ENCODE measurements at places on chromosomes 4 and X.

- DNase-seq: no peak
Measured at GRCh38 chrX:19613645-19614323, 98.5 kb upstream of the MAP3K15 start.

- no peak for DNase-seq
Measured at GRCh38 chr4:98652996-98653395, 5.4 kb downstream of the TSPAN5 start.

- DNase-seq: no peak
Measured at GRCh38 chr4:81631958-81632441, 160.3 kb upstream of the RASGEF1B start.

DNA sequence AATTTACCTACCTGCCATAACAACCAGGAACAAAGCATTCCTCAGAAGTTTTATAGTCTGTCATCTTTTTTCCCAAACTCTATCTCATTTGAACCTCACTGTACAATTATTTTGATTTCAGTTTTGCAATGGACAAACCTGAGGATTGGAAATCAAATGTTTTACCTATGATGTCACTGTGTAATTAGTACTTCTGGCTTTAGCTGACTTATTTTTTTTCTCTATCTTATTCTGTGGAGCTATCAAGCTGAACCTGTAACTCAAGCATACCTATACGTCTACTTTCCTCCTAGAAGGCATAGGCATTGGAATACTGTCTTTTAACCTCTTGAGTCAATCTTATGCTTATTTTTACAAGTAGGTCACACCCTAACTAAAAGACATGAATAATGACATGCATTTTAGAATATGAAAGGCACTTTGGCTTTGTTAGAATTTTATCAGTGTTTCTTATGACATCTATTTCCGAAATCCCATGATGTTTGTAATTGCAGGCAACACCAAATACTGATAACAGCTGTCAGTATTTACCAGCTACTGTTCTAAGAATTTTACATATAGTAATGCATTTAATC, 21.5 kb downstream of the CCSER1 start:
- DNase-seq: no peak

- DNase-seq: no peak
Measured at GRCh38 chrX:78658845-78659744, at the start of gene RTL3. RTL3 (minus strand) TSS chrX:78659328; CDS start chrX:78658420, 908 bp downstream.

DNA sequence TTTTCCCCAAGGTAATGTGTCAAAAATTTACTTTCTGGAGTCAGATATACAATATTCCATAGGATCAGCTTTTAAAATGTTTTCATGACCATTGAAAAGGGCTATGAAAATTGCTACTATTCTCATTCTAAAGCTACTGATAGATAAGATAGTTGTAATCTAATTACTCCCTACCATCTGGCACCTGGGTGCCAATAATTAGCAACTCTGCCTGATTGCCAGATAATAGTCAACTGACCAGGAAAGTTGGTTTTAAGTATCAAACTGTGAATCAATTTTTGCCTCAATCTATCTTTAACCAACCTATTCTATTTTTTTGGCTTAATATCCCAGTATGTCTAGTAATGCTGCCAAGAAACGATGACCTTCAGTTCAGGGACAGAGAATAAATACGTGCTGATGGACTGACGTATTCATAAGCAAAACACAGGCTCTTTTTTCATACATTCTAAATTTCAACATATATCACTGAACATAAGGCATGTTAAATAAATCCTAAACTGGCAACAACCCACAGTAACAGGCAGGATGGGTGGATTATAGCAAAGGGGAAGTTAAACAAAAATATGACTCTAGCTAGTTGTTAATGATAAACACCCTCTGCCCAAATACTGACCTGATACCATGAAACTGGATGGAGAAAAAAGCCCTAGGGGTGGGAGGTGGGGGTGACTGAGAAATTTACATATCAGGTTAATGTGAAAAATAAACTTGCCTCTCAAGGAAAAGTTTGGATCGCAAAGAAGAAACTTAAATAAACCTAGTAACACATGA, 18.2 kb downstream of the SH3RF1 start:
- no peak for DNase-seq

DNA sequence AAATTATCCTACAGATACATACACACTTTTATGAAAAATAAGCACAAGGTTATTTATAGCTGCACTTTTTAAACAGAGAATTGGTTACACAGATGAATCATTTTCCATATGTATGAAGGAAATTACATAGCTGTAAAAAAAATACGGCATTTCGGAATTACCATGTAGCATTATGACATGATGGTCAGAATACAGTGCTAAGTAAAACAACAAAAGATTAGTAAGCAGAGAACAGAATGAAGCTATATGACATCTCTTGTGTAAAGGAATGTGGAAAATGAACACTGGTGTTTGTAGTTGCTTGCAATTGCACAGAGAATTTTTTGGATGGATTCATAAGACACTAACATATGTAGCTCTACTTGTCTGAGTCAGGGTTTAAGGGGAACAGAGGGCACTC, 1222.0 kb upstream of the PRKX start:
- no peak for DNase-seq

- no peak for DNase-seq
Measured at GRCh38 chr4:59676389-59676788, 1523.7 kb upstream of the ADGRL3 start.

GRCh38 chrX:143461606-143462005, 55.7 kb downstream of the SPANXN3 start:
- DNase-seq: no peak

DNA sequence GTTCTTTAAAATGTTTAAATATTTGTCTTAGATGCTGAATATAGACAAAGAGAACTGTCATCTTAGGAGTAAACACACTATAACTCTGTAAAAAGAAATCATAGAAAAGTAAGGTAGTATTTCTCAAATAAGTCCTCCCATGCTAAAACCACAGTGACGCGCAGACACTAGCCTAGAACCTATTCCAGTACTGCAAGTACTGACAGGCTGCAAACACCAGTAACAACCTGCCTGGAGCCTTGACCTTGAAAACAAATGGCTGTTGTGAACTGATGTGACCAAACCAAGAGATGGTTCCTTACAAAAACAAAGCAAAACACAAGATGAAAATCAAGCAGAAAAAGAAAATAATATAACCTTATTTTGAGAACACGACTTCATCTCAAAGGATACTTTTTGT, 8.5 kb downstream of the TIFA start:
- no peak for DNase-seq

- no peak for DNase-seq
Measured at GRCh38 chrX:120697053-120697452, 67.2 kb upstream of the C1GALT1C1 start.

GRCh38 chrX:81377329-81377728, 175.4 kb downstream of the SH3BGRL start:
- DNase-seq: peak; percentile 5

DNA sequence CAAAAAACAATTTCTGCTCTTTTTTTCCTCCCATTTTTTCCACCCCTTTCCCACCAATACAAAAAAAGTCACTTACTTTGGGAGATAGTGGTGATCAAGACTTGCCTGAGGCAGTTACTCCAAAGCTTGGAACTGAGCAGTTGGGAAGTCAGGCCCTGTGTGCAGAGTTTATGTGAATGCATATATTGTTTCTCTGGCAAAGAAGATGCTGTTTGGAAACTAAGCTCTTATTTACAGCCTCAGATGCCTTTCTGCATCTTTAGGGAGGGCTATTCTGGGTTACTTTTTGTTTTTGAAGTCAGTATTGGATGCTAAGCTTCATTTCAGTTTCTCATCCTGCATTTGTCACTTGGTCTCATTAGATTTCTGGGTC, 136.3 kb downstream of the ZNF330 start:
- DNase-seq: no peak

- no peak for DNase-seq
Measured at GRCh38 chr4:140256941-140257340, 103.0 kb upstream of the MAML3 start.

DNA sequence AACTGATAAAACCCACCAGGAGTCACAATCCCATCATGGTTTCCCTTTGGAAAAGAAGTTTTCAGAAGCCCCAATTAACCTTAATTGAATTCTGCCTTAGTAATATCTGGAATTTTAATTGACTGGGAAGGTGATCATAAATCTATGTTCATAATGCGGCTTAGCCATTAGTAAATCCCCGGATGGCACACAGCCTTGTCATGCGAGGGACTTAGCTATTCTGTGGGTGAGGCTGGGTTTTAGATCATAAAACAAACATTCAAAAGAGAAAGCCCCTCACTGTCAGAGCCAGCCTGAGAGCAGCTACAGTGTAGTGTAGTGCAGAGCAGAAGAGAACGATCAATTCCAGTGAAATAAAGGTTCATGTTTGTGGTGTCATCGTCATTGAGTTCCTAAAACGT, 124.0 kb upstream of the NOCT start:
- DNase-seq: no peak

GRCh38 chr4:24642981-24643547, 58.7 kb upstream of the DHX15 start:
- DNase-seq: no peak

GRCh38 chr4:107757864-107758476, 37.9 kb upstream of the PAPSS1 start:
- peak; percentile 7 for DNase-seq

DNA sequence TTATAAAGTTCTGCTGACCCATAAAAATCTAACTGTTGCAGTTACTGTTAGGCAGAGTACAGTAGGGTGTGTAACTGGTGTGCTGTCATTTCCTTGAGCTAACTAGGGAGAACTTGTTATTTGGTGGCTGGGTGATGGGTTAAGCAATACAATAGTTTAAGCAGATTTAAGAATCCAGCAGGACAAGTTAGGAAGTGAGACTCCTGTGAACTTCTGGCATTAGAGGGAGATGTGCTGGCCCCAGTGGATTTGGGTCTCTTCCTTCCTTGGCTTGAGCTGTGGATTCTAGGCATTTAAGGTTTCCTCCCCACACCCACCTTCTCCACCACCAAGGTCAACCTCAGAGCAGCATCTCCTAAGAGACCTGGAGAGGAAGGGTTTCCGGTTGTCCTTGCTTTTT, 70.5 kb downstream of the CLCN5 start:
- DNase-seq: no peak

DNA sequence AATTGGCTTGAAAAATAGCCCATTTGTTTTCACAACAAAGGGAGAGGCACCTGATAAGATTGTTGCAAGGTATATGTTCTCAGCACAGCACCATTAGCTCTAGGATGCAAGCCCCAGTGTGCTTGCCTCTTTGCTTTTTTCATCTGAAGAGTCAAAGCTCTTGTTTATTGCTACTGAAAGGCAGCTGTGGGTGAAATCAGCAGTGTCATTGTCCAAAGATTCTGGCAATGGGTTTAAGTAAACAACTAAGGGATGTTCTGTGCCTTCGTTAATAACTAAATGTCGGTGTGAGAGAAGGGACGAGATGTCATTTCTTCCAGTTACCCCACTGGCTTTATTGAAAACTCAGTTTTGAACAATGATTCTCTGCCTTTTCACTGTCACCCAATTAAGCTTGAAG, 567.7 kb downstream of the KCNIP4 start:
- DNase-seq: no peak

DNA sequence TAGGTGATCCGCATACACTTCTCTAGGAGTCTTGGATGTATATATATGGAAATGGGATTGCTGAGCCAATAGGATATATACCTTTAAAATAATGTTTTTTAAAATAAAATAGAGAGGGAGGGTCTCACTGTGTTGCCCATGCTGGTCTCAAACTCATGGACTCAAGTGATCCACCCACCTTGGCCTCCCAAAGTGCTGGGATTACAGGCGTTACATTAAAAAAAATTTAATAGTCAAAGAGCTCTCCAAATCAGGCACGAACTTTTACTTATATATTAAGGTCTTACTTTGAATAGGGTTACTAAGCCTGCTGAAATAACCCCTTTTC, 109.0 kb downstream of the GNL3L start:
- no peak for DNase-seq

GRCh38 chr4:152626790-152627189, 53.0 kb downstream of the TMEM154 start:
- no peak for DNase-seq

- DNase-seq: no peak
Measured at GRCh38 chr4:7740866-7741525, 198.7 kb downstream of the AFAP1 start.

DNA sequence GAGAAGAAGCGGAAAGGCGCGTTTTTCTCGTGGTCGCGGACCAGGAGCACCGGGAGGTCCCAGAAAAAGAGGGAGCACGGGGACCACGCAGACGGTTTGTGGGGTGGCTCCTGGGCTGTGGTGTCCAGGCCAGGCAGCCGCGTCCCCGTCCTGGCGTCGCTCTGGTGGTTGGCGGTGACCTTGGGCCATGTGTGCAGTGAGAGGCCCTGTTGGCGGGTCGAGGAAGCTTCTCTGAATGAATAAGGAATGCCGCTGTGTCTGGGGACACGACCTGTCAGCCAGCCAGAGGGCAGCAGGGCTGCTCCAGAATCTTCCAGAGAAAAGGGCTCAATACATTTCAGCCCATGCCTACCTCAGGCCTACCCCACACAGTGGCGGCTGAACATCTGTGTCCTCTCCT, 24.3 kb upstream of the HGFAC start:
- no peak for DNase-seq

DNA sequence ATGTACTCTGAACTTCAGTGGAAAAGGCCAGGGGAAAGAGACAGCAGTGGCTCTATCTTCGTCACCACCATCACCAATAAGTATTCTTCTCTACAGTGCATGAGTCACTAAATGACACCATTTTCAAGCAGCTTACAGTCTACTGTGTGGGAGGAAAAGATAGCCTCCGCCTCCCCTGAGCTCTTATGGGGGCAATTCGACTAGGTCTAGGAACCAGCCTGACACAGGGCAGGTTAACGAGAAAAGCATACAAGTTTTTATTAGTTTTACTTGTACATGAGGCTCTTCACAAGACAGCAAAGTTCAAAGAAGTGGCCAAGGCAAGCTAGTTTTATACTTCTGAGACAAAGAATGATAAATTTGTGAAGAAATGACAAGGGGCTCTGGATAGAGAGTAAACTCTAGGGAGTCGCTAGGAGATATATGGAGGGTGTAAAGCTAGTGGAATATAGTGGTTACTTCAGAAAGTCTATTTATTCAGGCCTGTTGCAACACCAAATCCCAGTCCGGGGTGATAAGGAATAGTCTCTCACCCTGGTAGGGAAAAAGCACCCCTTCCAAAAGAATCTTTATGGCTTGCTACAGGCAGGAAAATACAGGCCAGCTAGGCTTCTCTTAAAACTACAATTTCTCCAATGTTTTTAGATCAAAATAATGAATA, 49.7 kb downstream of the SCD5 start:
- no peak for DNase-seq

- DNase-seq: no peak
Measured at GRCh38 chr4:175418516-175418915, 393.5 kb downstream of the GPM6A start.
